ENCODE measurements at places on chromosomes 2 and 18.

DNA sequence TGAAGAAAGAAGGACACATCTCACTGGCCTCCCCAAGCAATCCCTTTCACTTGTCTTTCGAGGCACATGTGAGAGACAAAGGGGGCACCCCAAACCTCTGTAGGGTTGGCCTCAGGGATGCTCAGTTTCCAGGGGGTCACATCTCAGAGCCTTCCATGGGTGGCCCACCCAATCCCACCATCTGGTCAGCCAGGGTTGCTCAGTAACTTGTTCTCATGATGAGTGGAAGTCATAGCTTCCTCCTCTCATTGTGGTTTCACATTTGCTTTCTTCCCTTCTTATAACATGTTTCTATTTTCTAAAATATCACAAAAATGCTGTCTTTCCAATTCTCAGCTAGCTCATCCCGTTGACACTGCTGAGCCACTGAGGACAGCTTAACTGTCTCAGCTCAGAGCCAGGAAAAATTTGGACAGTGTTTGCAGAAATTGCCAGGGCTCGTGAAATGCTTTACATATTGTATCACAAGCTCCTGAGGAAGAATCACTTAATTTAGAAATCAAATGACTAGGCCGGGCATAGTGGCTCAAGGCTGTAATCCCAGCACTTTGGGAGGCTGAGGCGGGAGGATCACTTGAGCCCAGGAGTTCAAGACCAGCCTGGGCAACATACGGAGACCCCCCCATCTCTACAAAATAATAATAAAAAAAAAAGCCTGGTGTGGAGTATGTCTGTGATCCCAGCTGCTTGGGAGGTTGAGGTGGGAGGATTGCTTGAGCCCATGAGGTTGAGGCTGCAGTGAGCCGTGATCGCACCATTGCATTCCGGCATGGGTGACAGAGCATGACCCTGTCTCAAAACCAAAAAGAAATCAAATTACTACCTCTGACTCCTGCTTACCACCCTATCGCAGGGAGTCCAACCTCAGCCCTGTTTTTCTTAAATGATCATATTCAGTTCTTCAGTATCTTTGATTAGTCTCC lies 129.3 kb downstream of the PRKCE start:
- DNase-seq: no peak

- no peak for DNase-seq
Measured at GRCh38 chr2:19810637-19811036, 91.1 kb downstream of the TTC32 start.

DNA sequence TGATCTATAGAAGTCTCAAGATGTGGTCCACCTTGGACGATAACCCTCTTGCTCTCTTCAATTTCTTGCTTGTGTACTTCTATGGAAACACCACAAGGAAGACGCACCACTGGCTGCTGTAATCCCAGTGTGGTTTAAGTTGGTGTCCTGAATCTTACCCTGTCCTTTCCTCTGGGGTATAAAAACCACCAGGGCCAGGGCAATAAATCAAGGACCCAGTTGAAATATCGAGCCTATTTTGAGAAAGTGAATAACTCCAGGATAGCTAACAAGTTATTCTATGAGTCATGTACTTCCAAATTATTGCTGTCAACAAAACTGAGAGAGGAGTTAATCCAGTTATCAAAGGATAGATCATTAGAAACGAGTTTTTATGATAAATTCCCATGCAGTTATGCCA lies 137.0 kb downstream of the RND3 start:
- DNase-seq: no peak

GRCh38 chr2:223044092-223044836 lies 7.7 kb upstream of the KCNE4 start:
- DNase-seq: no peak

- no peak for DNase-seq
Measured at GRCh38 chr2:206064077-206064476, 21.9 kb downstream of the INO80D start.

GRCh38 chr2:216572582-216573578 lies 60.3 kb upstream of the IGFBP2 start:
- no peak for DNase-seq

GRCh38 chr2:43303889-43304288 lies 77.5 kb upstream of the ZFP36L2 start:
- DNase-seq: no peak

DNA sequence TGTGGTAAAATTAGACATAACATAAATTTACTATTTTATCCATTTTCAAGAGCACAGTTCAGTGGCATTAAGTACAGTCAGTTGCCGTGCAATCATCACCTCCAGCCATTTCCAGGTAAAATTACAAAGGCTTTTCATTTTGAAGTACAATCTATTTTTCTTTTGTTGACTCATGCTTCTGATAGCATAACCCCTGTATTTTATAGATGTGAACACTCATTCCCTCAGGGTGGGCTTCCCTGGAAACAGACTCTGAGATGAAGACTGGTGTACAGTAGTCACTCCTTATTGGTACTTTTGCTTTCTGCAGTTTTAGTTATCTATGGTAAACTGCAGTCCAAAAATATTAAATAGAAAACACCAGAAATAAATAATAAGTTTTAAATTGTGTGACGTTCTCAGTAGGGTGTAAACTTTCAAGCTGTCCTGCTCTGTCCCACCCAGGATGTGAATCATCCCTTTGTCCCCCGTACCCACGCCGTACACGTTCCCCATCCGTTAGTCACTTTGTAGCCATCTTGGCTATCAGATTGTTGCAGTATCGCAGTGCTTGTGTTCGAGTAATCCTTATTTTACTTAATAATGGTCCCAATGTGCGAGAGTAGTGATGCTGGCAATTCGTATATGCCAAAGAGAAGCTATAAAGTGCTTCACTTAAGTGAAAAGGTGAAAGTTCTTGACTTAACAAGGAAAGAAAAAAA lies 41.1 kb upstream of the NAB1 start:
- DNase-seq: no peak

GRCh38 chr2:231671270-231672050 lies 36.9 kb upstream of the PTMA start:
- DNase-seq: no peak

GRCh38 chr2:189726271-189726670 lies 36.3 kb downstream of the OSGEPL1 start:
- no peak for DNase-seq

- no peak for DNase-seq
Measured at GRCh38 chr2:107986278-107987217, at the start of gene SLC5A7. SLC5A7 (plus strand) TSS chr2:107986524; CDS start chr2:107988156, 1,632 bp downstream.

- no peak for DNase-seq
Measured at GRCh38 chr2:151175864-151176263, 85.8 kb downstream of the RBM43 start.

DNA sequence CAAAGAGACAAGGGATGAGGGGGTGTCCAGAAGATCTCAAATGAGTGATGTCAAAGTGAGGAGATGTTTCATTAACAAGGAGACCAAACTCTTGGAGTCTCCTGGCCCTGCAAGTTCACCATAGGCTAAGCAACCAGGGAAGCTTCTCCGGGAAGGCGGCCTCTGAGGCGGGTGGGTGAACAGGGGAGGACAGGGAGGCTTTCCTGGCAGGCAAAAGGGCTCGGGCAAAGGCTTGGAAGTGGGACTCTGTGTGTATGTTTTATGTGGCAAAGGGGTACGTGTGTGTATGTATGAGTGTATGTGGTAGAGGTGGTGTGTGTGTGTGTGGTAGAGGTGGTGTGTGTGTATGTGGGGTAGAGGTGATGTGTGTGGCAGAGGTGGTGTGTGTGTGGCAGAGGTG lies 163.9 kb downstream of the DYSF start:
- no peak for DNase-seq

- no peak for DNase-seq
Measured at GRCh38 chr18:24381126-24381525, 16.5 kb downstream of the OSBPL1A start.

- DNase-seq: no peak
Measured at GRCh38 chr18:41887100-41887499, 67.9 kb upstream of the PIK3C3 start.

- DNase-seq: no peak
Measured at GRCh38 chr18:63137999-63138435, 181.6 kb downstream of the BCL2 start.

DNA sequence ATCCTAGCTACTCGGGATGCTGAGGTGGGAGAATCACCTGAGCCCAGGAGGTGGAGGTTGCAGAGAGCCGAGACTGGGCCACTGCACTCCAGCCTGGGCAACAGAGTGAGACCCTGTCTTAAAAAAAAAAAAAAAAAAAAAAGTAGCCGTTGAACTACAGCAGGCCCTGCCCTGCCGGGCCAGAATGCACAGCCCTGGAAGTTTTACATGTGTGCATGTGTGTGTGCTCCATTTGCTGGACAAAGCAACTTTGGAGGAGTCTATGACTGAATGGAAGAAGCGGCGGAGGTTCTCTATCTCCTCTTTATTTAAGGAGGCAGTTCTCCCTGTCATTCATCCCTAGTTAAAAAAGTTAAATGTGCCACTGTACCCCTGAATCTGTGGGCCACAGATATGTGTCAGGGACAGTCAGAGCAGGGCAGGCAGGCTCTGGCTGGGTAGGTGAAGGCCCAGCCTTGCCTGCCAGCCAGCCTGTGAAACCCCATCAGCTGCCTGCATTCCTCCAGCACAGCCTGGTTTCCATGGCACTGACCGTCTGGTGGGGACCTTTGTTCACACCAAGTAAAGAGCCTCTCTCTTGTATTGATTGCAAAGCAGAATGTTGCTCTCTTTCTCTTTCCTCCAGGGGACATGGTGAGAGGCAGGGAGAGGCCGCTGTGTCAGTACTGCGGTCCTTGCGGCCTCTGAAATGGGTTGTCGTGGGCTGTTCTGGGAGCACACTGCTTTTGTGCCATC lies 10.9 kb downstream of the LIPG start:
- DNase-seq: no peak

DNA sequence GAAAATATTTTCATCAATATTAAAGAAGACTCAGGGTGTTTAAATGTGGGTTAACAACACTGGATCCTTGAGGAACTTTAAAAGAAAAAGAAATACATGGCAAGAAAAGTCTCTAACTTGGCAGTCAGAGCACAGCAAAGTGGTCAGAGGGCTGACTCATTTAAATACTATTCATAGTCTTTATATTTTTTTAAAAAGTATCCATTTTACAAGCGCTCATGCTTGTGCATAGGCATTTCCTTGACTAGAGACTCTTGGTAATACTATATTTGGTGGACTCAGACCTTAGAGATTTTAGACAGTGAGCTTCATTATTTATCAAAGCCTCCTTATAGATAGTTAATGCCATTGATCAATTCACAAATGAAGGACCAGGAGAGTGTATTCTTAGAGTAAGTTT lies 110.2 kb downstream of the ABCA12 start:
- DNase-seq: no peak

DNA sequence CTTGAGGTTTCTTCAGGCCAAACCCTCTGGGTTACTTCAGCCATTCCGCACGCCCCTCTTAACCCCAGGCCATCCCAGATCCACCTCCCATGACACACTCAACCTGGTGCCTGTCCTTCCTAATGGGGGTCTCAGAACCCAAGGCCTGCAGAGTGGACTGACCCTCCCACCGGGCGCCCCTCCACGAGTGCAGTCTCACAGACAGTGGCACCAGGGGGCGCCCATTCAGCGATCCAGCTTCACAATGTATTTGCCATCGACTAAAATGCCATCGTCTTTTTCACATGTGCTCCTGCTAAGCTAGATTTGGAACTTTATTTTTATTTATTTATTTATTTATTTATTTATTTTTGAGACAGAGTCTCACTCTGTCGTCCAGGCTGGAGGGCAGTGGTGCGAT lies 38.5 kb downstream of the INPP5D start:
- DNase-seq: no peak

DNA sequence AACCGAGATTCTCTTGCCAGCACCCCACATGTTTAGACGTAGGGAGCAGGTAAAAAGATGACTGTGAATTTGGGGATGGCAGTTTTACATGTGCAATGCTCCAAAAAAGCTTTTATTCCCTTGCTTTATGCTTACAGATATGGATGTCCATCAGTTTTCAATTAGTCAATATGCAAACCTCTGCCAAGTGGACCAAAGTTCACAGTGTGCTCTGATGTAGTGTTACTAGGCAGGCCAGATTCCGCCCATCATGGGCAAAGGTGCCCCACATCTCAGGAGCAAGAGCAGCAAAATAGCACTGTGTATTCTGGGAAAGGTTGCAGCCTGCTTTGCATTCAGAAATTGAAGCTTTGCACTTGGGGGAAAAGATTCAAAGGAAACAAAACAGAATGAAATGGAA lies 329.7 kb upstream of the ZEB2 start:
- DNase-seq: no peak

DNA sequence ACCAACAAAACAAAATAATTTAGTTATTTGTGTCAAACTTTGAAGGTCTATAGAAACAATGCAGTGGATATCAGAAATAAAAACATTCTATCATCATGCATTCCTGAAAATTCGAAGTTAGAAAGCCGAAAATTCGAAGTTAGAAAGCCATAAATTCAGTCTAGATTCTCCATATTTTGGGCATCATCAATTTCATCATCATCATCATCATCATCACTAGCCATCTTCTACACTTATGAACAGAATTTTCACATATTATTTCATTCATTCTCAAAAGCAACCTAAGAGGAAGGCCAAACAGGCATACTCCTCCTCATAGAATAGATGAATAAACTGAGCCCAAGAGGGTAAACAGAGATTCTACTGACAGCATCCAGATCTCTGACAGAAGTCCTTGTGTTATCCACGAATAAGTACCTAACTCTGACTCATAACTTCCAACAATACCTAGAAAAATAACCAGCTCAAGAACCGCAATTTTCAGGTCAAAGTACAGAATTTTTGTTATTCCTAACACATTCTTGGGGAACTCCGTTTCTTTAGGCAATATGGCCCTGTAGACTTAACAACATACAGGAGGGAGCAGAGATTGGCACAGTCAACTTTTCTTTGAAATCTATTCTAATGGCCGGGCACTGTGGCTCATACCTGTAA lies 84.7 kb downstream of the TCF4 start:
- no peak for DNase-seq

DNA sequence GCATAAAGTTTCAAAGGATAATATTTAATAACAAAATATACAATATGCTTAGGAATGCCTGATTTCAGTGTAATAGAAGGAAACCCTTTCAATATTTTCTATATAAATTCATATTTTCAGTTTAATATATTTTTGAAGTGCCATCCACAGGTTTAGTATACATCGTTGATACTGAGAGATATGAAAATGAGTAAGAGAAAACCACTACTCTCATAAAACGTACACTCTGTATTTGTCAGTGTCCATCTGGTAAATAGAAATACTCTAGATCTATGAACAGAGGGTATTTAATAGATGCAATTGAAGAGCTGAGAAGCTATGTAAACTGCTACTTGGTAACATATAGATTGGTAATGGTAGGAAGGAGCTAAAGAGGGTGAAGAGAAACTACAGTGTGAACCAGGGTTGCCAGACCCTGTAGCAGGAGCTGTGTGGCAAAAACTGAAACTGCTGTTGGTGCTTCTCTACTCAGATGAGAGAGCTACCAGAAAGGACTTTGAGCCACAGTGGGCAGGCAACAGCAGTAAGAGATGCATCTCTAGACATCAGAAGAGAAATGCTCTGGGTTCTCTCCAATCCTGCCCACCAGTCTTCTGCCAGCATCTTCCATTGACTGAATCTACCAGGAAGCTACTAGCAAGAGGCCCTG lies 187.4 kb downstream of the CCDC102B start:
- DNase-seq: no peak

- no peak for DNase-seq
Measured at GRCh38 chr2:165402162-165402561, 67.3 kb upstream of the CSRNP3 start.

- peak; percentile 49 for DNase-seq
Measured at GRCh38 chr2:224357098-224357901, 44.6 kb downstream of the FAM124B start.

Data from T-helper 17 cell (primary cell).